Omental fat pad (tissue), 4 donors: ENCODE measurements at places on chromosomes 6 and 20. TPM values are rescaled to one million over a fixed set of nuclear protein-coding genes. Genes with fewer than 3 reads are reported as not detected.

- DNase-seq = no peak
Measured at GRCh38 chr20:57250607-57251343, 15.7 kb downstream of the BMP7 start.

DNA sequence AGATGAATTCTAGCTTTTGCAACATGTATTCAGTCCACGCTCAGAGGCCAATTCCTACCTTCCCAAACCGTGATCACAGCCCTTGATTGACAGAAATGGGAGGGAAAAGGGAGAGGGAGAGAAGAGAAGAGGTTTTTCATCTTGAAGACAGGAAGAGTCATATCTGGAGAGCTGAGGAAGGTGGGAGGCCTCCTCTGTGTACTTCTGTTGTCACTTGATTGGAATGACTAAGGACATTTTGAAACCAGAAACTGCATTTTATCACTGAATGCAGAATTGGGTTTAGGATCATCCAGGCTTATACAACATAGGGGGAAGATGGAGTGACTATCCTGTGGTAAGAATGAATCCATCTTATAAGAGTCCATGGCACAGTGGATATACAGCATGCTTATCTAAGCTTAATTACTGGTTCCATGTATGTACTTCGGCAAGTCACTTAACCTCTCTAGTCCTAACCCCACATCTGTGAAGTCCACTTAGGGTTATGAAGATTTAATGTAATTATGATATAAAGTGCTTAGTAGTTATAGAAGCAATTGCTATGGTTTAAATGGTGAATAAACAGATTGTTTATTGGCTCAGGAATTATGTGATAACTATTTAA is 144.0 kb downstream of the BCKDHB start:
- DNase-seq = no peak

DNA sequence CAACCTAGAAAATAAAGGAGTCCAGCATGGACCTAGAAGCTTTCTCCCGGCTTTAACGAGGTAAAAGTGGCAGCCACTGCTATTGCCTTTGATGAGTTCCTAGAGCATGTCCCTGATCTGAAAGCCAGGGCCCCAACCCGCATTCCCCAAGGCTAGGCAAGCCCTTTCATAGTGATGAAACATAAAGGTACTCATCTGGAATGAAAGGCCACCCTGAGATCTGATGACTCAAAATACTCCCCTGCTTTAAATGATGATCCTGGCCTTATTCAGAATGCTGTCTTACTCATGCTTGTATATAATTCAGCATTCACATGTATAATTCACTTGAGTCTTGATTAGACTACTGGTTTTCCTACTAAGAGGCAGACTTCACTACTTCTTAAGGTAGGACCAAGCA is 21.3 kb downstream of the TTPAL start:
- no peak for DNase-seq

Gene HMGCLL1
- 1.6 TPM for total RNA-seq

DNA sequence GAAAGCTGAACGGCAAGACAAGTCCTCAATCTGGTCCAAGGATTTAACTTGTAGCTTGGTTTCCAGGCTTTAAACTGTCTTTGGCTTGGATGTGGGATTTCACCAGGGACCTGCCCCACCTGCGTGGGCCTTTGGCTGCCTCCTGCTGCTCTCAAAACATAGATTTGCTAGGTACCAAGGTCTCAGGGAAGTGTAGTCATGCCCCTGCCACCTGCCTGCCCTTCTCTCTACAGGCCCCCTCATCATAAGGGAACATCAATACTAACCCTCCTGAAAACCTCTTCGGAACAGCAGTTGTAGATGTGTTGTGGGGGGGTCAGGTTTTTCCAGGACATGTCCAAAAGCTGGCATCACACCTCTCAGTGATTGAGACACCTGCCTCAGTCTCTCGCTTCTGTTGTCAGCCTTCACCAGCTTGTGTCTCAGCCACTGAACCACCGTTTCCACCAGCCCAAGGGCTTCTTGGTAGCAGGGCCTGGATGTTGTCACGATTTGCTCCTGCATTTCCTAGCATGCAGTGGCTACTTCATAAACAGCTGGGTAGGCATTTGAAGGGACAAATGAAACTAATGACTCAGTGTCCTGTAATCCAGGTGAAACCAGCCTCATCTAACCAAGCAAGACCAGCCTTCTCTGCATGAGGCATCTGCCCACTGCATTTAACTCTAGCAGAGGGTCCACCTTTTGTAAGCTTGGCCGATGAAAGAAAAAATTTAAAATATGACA is 141.6 kb upstream of the THBS2 start:
- no peak for DNase-seq

Gene RSPO3
- total RNA-seq = 21.5 TPM

Gene TMEM200A
- 4.4 TPM for total RNA-seq

Gene PGBD1
- 5.4 TPM for total RNA-seq

DNA sequence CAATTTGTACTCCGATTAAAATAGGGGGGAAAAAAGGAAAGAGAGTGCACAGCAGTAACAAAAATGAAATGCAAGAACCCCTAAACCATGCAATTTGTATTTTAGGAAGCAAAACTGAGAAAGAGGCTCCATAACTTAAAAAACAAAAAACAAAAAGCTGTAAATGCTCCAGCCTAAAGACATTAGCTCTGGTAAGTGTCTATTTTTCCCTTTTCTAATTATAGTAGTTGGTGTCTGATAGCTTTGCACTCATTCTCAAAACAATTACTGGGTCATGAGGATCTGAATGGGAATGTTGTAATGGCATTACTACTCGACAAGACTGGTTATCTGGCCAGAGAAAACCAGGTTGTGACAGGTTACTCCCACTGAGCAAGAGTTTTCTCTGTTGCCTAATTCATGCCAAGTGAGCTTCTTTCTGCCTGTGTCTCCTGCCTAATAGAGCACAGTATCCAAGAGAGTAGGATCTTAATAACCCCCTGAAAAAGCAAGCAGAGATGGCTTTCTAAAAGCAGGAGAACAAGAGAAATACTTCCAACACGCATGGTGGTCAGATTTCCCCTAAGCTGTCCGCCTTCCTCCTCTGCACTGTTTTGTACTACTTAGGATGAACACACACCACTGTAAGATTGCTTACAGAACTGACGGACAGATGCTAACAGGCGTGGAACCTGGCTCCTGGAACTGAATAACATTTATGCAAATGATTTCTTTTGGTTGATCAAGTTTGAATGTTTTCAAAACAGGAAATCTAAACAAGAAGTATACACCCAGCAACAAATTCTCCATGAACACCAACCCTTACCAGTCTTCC is 86.4 kb downstream of the FKBP5 start:
- no peak for DNase-seq

- DNase-seq = no peak
Measured at GRCh38 chr6:52340603-52340880, 21.4 kb upstream of the PAQR8 start.

Gene MRAP2
- not detected for total RNA-seq
